Cerebellar nuclear complex (tissue), 1 donor: ENCODE measurements at places on chromosomes 12 and 14.

DNA sequence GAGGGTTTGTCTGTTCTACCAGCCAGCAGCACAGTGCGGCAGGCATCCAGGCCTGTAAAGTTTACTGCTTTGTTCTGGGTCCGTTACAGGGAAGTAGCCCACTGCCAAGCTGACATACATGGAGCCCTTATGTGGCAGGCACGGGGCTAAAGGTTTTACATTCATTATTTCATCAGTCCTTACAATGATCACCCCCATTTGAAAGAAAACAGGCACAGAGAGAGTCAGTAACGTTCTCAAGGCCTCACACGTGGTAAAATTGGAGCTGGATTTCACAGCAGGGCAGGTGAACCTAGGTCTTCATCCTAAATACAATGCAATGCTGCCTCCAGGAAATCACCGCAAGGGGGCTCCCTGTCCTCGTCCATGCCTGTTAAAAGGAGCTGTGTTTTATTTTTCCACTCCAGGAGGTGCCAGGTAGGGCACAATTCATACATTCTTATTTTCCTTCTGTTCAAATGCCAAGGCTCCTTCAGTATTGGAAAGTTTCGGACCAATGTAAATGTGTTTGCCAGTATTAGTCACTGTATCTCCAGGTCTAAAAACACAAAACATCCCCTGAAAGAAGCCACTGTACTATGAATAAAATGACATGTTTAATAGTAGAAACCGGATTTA, 172.2 kb upstream of the GZMB start:
- DNase-seq = no peak

DNA sequence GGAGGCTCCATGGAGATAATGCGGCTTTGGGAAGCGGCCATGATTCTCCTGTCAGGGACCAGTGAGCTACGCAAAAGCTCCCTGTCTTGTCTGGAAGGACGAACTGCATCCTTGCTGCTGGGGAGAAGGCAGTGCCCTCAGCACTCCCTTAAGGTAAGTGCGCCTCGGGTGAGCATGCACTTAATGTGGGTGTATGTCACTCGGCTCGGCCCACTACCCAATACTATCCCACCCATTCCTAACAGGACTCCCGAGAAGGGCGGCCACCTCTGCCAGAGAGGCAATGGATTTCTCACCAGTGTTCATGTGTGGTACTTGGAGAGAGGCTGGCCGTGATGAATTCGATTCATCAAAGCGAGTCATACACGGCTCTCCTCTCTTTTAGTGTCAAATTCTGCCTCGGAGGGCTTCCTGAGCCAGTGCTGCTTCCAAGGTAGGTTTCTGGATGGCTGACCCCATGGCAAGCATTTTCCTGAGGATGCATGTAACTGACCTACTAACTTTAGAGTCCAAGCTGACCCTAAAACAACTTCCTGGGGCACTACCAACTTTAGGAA, 151.7 kb upstream of the RTL1 start:
- DNase-seq = no peak

DNA sequence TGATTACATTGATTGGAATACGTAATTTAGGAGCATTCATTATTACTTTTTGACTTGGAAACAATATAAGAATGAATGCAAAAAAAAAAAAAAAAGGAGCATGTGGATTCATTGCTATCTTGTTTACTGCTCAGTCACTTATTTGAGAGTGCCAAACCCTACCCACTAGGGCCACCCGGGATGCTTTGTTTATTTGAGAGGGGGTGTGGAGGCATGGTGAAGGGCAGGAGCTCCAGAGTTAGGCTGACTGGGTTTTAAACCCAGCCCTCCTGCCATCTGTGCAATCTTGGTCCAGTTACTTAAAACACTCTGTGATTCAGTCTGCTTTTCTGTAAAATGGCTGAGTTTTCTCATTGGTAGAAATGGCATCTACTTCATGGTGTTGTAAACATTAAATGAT, 195.2 kb downstream of the RAD51B start:
- DNase-seq = no peak

DNA sequence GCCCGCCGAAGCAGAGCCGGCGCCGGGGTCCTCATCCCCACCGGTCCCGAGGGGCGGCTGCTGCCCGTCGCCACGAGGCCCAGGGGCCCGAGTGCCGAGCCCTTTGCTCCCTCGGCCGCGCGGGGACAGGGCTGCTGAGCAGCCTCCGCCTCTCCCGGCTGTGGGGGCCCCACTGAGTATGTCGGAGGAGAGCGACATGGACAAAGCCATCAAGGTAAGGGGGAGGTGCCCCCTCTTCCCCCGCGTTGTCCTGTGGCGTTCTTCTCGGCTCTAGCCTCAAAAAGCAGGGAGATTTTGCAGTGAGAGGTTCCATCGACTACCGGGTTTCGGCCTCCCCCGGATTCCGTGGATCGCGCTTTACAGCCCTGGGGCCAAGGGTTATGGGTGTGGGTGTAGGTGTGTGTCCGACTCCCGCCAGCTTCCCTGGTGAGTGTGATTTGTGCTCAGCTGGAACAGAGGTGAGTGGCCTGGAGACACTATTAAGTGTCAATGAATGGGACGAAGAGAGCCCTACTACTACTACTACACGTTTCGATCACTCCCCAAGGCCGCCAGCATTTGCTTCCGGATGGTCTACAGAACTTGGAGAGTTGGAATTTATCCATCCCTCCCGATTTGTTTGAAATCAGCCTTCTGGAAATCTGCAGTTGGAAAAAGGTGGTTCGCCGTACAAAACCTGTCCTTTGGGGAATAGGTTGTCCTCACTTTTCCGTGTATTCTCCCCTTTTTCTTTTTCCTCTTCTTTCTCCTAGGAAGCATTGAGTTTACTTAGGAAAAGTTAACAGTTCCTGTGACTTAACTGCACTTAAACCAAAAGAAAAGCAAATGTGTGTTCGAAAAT, 748 bp downstream of the MAPKAPK5 start:
- DNase-seq = no peak

- DNase-seq = no peak
Measured at GRCh38 chr14:43981135-43981768, 525.8 kb downstream of the FSCB start.

GRCh38 chr12:2314492-2314891, 261.7 kb downstream of the CACNA1C start:
- no peak for DNase-seq

DNA sequence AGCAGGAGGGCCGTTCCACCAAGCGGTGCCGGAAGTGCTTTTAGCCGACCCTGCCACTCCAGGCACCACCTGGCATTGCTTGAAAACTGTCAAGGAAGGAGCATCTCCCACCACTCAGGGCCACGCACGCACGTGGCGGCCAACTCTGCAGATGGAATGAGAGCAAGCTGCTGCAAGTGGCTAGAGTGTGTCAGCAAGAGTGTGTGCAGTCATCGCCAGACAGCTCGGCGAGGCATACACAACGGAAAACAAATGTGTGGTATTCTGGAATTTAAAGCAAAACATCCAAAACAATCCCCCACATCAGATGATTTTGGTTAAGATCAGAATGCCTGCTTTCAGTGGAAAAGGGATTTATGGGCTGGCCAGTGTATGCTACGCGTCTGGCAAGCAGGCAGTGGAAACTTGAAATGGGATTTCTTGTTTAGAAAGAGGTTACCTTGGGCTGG, 11.2 kb downstream of the CD9 start:
- DNase-seq = no peak

GRCh38 chr14:37824939-37825712, 229.7 kb downstream of the TTC6 start:
- no peak for DNase-seq

DNA sequence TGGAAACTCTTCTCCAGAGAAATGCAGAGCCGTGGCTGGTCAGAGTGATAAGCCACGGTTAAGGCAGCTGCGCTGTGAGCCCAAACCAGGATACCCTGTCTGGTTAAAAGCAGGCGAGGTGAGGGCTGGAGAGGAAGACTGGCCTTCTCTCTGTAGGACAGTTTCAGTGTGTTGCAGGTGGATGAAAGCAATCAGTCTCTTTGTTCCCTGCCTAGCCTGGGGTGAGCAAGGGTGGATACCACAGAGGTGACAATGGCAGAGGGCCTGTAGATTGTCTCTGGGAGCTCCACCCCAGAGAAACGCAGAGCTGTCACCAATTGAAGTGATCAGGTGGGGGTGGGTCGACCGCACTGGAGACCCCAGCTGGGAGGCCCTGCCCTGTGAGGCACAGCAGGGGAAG, 621.9 kb downstream of the LRFN5 start:
- no peak for DNase-seq
